ENCODE measurements at places on chromosomes 1 and 21.

DNA sequence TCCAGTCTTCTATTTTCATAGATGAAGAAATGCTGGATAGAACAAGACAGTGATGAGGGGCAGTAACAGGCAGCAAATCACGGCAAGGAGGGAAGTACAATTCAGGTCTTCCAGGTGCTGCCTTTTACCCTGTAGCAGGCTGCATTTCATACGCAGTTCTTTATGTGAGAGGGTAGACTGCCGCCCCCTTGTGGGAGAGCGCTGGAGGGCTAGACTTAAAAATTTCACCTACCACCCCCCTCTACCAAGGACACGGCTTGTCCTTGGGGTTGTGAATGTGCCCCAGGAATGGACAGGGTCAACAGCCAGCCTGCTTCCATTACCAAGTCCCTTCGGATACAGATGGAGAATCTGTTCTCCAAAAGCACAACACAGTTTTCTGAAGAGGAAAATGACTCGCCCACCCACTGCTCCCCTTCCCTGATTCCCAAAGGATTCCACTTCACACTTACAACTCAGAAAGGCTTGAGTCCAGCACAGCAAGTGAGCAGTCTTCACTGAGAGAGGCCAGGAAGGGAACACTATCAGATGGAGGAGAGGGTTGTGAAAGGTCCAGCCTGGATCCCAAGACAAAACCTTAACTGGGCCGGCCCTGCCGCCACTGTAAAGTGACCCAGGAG, 7.4 kb downstream of the WDR77 start:
- peak; percentile 27 for DNase-seq

DNA sequence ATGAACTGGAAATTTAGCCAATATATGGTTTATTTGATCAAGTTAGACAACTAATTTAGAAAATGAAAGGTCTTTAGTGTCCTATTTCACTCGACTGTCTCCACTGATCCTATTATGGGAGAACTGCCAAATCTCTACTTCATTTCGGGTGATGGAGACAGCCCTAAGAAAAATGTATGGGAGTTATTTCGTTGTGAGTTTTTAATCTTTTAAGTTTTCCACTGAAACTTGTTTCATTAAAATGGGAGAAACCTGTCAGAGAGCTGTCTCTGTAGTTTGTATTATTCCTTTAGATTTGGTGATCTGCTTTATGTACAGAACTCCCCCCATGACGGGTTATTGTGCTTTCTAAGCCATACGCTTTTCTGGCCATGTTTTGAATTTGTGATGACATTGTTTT, 899.7 kb downstream of the ADGRL2 start:
- DNase-seq, result no peak

DNA sequence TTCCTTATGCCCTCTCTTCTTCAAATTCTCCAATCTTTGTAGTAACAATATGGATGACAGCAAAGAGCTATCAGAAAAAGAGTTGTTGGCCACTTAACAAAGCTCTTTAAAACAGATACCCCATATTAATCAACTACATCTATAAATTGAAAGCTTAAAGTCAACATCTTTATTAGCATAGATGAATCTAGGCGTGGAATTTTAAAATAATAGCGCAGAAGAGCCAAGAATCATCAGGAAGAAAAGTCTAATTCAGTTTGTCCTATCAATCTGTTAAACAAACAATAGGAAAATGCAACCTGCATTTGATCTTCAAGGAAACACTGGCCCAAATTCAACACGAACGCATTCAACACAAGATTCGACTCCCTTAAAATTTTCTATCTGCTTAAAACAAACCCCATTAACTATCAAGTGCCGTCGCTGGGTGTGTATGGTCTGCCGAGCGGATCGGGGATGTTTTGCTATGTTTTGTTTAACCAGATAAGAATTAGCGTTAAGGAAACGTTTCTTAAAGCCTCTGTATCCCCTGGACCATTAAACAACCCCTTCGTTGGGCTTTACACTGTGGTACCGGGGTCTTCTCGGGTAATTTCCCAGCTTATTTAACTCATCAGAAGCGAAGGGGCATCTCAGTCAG, 1.0 kb downstream of the LYST start:
- DNase-seq, result peak; percentile 26

DNA sequence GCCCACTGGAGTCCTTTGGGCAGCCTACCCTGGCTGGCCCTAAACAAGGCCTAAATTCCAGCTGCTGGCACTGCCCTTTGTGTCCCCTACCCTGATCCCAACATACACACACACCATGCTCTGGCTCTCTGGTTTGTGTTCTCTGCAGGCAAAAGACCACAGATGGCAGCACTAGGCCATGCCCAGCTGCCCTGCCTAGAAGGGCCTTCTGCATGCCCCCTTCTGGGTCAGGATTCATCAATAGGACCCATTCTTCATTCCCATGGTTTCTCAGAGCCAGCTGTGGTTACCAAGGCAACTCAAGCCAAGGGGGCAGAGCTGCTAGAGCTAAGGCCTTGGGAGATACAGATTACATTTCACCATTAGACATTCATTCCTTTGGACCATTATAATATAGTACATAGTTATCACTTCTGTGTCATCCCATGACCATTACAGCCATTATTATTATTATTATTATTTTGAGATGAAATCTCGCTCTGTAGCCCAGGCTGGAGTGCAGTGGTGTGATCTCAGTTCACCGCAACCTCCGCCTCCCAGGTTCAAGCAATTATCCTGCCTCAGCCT, 17.5 kb downstream of the ASAP3 start:
- no peak for DNase-seq

- DNase-seq, result no peak
Measured at GRCh38 chr1:170071378-170071777, 3.1 kb downstream of the KIFAP3 start.

DNA sequence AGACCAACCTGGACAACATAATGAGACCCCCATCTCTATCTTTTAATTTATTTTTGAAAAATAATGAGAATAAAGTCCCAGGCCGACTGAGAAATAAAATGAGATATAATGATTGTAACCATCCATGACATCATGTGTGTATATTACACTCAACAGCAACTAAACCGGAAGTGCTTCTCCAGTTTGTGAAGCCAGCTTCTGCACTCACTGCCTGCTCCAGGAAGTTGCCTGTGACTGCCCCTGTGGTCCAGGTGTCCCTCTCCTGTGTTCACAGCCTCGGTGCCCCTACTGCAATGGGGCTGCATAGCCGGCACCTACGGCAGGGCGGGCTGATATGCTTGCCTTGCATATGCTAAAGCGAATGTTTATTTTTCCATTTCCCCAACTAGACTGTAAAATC, 68.3 kb downstream of the SSBP3 start:
- no peak for DNase-seq

- DNase-seq, result no peak
Measured at GRCh38 chr1:206446688-206447421, 23.4 kb upstream of the IKBKE start.

DNA sequence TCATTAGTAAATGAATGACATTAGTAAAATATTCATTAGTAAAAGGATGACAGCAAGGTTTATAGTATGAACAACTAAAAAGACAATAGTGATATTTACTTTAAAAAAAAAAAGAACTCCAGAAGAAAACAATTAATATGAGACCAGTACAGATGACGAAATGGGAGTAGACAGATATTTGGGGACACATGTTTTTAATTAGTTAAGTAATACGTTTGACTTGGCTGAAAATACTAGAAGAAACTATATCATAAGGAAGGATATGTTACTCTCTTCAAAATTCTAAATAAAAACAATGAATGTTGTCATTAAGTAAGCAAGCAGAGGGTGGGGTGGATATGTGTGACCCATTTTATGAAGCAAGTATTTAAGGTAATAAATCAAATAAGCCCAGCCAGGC, 61.9 kb downstream of the GPATCH2 start:
- no peak for DNase-seq

- DNase-seq, result no peak
Measured at GRCh38 chr1:193462629-193463320, 276.4 kb upstream of the B3GALT2 start.

GRCh38 chr1:18532390-18533170, 51.9 kb downstream of the KLHDC7A start:
- DNase-seq, result no peak

- no peak for DNase-seq
Measured at GRCh38 chr21:35628316-35628715, 432.0 kb downstream of the SETD4 start.

GRCh38 chr1:176416777-176417176, 46.2 kb upstream of the PAPPA2 start:
- no peak for DNase-seq

DNA sequence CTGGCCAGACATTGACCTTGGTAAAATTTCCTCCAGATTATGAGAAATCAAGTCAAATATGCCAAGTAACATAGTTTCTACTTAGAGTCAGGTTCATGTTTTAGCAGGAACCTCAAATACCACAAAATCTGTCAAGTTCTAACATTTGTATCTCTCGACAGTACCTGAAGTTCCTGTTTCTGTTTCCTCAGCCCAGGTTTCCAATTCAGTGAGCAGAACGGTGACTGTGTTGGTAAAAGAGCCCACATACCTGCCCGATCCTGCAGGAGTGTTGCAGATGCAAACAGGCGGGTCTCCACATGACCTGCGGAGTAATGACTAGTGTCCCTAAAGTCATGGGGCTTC, 57.9 kb upstream of the LGALS8 start:
- no peak for DNase-seq

GRCh38 chr1:38815903-38816627, 43.5 kb downstream of the RRAGC start:
- no peak for DNase-seq

DNA sequence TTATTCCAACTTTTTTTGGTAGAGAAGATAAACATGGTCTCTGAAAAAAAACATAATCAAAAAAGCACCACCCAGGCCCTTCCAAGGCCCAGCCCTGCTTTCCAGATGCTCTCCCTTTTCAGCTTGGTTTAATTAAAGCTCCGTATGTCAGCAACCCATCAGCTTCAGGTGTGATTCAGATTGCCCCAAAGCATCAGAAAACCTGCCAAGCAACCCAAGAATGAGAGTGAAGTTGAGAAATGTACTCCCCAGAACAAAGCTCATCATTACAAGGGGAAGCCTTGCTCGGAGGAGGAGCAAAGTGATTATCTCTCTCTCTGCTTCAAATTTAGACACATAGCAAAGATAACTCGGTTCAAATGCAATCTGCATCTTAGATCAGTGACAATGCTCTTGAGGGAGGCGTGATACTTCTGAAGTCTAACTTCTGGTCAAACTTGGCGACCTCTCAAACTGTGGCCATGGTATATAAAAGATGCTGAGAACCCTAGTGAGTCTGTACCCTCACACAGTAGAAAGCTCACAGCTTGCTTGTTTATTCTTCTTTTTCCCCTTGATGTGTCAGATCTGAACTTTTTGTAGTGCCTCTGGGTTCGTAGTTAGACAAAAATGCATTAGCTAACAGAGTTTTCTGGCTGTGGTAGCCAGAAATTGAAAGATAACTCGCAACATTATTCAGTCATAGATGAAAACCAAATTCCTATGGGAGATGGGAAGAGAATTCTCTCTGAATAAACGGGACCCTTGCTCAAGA, 63.3 kb upstream of the ZC3H11B start:
- no peak for DNase-seq

GRCh38 chr1:85179522-85179921, 21.3 kb downstream of the SYDE2 start:
- no peak for DNase-seq

- no peak for DNase-seq
Measured at GRCh38 chr1:14724246-14724645, 125.8 kb downstream of the KAZN start.

- no peak for DNase-seq
Measured at GRCh38 chr21:26157801-26158200, 12.8 kb downstream of the APP start.

GRCh38 chr1:198788561-198789064, 149.8 kb downstream of the PTPRC start:
- no peak for DNase-seq

- no peak for DNase-seq
Measured at GRCh38 chr1:91166106-91166712, 144.4 kb upstream of the ZNF644 start.

GRCh38 chr1:112359961-112360767, 35.9 kb upstream of the CTTNBP2NL start:
- no peak for DNase-seq

DNA sequence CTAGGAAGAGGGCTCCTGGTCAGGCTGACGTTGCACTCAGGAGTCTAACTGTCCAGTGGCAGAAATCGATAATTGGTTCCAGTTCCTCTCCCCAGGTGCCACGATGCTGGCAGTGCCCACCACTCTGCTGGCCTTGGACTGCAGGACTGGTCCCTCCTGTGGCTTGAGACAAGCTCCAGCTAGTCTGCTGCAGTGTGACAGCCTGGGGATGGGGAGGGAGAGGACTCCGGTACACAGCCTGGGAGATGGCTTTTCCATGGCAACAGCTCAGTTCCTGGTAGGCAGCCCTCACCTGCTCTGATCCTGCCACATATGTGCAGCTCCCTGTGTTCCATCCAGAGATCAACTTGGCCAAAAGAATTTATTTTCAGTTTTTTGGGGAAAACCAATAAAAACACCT, 239.3 kb downstream of the KCNJ6 start:
- DNase-seq, result no peak

GRCh38 chr1:39497585-39497984, 6.1 kb downstream of the BMP8A start:
- no peak for DNase-seq

DNA sequence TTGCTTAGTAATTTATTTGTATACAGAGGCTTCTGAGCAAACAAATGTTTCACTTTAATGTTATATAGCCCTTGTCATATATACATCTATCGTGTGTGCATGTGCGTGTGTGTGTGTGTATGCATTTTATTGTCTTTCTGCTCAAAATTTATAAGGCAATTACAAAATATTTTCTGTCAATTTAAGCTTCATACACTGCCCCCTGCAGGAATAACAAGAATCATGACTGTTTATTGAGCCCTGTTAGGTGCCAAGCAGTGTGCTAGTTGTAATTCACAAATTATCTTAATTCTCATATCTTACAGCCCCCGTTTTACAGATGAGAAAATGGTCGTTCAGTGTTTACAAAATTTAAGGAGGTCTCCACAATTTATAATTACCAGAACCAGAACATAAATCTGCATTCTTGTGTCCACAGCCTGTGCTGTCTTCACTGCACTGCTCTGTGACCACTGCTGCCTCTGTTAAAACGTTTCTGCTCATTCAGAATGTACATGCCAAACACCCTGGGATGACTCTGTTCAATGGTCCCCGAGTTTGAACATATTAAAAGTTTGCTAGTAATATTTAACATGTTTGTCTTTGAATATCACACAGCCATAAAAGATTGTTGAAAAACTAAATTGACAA, 181.3 kb downstream of the ATP6V1G3 start:
- DNase-seq, result no peak

DNA sequence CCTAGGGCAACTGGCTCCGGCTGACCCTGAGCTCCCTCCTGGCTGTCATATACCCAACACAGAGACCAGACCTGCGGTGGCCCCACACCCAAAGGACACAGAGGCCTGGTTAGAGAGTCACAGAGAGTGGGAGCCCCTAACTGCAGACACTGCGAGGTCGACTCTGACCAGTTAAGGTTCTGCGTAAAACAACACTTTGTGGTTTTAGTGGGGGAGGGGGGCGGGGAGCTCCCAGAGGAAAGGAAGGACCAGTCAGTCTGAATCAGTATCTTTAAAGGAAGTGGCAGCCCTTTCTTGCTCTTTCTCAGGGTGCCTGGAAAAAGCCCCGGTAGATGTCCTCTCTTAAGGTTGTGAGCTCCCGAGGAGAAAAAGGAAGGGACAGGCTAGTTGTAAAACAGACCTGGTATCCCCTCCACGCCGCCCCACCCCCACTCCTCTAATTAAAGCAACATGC, 2.4 kb downstream of the SSBP3 start:
- no peak for DNase-seq

- DNase-seq, result no peak
Measured at GRCh38 chr1:208917281-208917680, 666.2 kb upstream of the CAMK1G start.
